ENCODE measurements at places on chromosomes 3 and 15.

GRCh38 chr3:18580268-18580667, 155.1 kb upstream of the SATB1 start:
- no peak for DNase-seq

DNA sequence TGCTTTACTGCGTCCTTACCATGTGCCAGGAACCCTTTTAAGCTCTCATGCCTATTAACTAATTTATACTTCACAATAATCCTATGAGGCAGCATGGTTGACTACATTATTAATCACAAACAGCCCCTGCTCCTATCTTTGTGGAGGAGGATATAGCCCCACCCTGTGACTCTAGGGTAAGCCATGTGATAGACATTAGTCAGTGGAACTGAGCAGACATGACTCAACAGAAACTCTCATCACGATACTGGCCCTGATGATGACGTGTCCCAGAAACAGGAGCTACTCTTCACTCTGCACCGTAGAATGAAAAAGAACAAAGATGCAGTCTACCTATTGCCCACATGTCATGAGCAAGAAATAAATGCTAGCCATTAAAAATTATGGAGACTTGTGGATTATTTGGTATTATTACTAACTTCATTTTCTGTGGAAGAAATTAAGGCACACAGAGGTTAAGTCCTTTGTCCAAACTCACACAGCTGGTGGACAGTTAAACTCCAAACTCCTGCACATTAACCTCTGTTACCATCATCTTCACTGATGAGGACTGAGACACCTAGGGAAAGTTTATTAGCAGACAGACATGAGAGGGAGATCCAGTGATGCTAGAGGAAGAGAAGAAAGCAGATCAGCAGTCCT, 51.2 kb downstream of the CFAP20DC start:
- peak; percentile 93 for DNase-seq

- no peak for DNase-seq
Measured at GRCh38 chr15:64562003-64562640, 101.7 kb downstream of the ZNF609 start.

GRCh38 chr3:24589513-24589851, 94.8 kb upstream of the THRB start:
- no peak for DNase-seq

GRCh38 chr3:171314341-171314740, 145.9 kb downstream of the TNIK start:
- no peak for DNase-seq

DNA sequence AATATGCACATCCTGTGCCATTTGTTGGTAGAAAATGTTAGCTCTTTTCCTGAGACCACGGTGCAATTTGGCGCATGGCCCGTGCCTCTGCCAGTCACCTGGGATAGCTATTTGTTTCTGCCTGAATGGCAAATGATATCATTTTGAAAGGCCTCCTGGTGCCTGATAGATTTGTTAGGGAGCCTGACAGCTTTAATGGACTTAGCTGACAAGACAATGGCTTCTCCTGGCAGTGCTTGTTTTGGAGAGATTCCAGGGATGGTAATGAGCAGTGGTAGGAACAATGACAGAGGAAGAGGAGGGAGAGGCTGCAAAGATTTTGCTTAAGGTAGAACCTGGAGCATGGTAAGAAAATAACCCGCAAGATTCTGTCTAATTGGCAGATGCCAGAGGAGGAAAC, 268.5 kb downstream of the CLSTN2 start:
- DNase-seq = no peak
